ENCODE measurements at places on chromosomes 12 and 14.
A peak's percentile ranks its signal among the peaks of the same experiment; 100 is the strongest.

DNA sequence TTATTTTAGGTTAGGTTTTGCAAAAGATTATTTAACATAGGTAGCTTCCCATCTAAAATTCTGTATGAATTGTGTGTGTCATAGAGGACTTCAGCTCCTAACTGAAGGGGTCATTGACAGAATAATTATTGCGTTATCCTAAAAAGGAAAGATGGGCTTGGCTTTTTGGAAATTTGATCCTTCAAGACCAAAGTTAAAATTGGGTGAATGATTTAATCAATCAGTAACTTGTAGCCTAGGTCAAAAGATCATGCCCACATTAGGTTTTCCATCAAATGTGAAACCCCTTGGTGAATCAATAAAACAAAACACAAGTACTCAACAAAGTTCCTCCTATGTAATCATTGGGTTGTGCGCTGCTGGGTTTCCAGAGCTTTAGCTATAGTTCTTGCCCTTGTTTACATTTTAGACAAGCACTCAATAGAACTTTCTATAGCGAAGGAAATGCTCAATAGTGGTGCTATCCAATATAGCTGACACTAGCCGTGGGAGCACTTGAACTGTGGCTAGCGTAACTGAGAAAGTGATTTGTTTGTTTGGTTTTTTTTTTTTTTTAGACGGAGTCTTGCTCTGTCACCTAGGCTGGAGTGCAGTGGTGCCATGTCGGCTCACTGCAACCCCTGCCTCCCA lies 37.6 kb upstream of the ARHGAP5 start:
- no peak for DNase-seq

DNA sequence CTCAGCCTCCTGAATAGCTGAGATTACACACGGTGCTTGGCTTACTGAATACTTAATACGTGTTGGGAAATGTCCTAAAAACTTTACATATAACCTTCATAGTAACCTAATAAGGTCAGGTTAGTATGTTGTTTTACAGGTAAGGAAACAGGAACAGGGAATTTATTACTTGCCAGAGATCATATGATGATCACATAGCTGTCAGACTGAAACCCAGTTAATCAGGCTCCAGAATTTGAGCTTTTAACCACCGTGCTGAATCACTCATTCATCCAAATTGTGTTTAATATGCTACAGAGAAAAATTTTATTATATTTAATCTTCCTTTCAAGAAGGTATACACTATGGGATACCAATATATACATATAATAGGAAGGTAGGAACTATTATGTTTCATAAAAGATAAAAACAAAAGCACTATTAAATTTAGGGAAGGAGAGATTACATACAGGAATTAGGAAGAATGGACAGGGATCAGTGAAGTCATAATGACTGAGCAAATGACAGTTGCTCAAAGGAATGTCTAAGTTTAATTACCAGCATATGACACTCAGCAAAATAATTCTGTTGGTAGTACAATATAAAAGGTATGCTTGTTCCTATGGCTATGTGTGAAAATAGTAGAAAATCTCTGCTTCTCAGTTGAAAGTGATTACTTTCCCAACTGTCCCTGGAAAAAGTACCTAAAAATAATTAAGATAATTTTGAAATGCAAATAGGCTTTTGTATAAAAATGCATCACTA lies 59.3 kb downstream of the HEATR5A start:
- DNase-seq = no peak

DNA sequence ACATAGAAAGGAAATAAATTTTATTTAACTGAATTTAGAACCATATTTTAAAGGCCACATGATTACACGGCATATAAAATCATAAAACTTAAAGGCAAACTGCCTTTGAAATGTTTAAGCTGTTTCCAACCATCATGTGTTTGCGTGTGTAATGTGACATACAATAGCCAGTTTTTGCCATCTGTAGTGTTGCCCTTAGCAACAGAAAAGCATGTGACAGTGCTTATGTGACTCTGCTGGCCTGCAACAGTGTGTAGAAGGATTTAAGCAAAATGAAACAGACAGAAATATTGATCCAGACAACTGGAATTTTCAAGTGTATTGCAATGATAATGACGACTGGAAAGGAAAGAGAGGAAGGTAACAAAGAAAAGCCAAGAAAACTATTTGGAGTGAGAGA lies 49.5 kb downstream of the TSPAN19 start:
- DNase-seq = no peak

- DNase-seq = peak; percentile 97
Measured at GRCh38 chr14:22570132-22570949, 18.7 kb downstream of the DAD1 start.

GRCh38 chr14:89406941-89407340 lies 10.1 kb downstream of the FOXN3 start:
- DNase-seq = no peak

GRCh38 chr12:27361372-27361771 lies 28.7 kb downstream of the BMAL2 start:
- DNase-seq = no peak

GRCh38 chr14:98951521-98952152 lies 320.4 kb downstream of the BCL11B start:
- no peak for DNase-seq

GRCh38 chr12:68013181-68013580 lies 23.9 kb downstream of the IFNG-AS1 start:
- DNase-seq = no peak

GRCh38 chr14:77141214-77142004 lies at the start of gene ZDHHC22:
TSS of gene ZDHHC22 (minus strand) at chr14:77141791. CDS start at chr14:77139738, 2,053 bp downstream.
- no peak for DNase-seq

DNA sequence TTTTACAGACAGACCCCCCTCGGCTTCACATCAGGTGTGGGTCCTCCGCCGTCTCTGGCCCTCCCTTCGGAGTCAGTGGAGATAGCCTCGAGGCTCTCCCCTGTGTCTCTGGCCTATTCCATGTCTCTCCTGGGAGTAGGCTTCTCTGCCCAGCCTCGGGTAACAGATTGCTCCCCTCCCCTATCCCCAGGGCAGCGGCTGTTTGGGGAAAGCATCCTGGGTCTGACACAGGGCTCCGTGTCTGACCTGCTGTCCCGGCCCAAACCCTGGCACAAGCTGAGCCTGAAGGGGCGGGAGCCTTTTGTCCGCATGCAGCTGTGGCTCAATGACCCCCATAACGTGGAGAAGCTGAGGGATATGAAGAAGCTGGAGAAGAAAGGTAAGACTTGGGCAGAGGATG lies 30.8 kb downstream of the PHETA1 start:
- no peak for DNase-seq

- DNase-seq = no peak
Measured at GRCh38 chr12:42809226-42809625, 219.7 kb upstream of the PRICKLE1 start.

DNA sequence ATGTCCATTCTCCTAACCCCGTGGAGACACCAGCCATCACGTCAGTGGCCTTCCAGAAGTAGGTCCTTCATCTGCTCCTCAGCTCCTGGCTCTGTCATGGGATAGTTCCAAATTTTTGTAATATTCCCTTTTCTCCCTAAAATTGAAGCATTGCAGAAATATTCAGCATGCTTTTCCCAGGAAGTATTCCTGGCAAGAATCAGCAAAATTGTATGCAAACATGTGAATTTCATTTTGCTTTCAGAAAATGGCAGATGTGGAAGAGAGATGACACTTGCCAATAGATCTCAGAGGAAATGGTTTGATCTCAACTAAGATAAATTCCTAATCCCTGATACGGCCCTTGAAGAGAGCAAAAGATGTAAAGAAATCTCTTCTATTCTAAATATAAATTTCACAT lies 298.9 kb downstream of the ITPR2 start:
- no peak for DNase-seq

GRCh38 chr12:48765753-48766162 lies 23.1 kb downstream of the ADCY6 start:
- DNase-seq = no peak

GRCh38 chr14:102103062-102103695 lies 16.3 kb upstream of the HSP90AA1 start:
- no peak for DNase-seq

DNA sequence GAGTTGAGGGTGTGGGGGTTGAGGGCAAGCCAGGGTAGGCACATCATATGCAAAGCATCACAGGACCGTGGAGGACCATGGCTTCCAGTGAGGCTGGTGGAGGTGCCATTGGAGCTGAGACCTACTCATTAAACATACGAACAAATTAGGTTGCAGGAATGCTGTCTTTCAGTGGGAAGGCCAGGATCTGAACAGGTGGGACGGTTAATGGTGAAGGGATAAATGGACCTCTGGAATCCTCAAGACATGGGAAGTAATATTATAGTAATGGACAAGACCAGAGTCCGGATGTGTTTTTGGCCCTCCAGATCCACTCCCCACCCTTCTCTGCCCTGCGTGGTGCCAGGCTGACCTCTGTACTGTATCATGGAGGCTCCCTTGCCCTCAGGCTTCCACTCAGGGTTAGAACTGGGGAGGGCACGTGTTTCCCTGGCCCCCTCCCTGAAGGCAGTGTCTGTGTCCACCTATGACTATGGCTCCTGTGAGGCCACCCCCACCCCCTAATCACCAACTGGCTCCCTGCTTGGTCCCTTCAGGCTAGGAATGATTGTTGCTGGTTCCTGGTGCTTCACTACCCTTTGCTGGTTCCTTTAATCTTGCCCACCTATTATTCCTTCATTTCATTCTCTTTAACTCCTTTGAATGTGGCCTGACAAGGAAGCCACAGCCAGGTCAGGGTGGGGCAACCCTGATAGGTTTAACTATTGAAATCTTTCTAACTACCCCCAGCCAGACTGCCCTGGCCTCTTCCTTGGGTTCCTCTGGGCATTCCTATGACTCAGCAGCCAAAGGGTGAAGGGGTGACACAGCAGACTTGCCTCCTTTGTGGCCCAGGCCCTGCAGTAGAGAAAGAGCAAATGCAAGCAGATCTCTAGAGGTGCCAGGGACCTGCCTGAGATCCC lies 10.7 kb downstream of the DHRS2 start:
- no peak for DNase-seq

GRCh38 chr12:42508913-42509460 lies 80.6 kb downstream of the PRICKLE1 start:
- DNase-seq = no peak

- no peak for DNase-seq
Measured at GRCh38 chr14:45968037-45968436, 683.5 kb downstream of the RPL10L start.

DNA sequence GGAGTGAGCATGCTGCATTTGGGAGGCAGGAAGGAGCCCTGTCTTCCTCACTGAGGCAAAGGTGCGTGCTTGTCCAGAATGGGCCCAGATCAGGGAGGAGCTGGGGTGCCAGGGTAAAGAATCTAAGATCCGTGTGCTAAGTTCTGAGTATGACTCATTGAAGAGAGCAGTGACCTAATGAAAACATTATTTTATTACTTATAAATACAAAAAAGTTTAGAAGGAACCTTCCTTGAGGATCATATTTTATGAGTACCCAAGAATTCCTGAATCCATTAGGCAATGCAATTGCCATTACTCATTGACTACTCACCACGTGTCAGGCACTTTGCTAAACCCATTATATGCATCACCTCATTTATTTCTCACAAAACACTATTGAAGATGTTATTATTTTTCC lies 264.7 kb downstream of the EGLN3 start:
- DNase-seq = no peak

- peak; percentile 53 for DNase-seq
Measured at GRCh38 chr12:47032644-47033043, 46.8 kb upstream of the PCED1B start.

DNA sequence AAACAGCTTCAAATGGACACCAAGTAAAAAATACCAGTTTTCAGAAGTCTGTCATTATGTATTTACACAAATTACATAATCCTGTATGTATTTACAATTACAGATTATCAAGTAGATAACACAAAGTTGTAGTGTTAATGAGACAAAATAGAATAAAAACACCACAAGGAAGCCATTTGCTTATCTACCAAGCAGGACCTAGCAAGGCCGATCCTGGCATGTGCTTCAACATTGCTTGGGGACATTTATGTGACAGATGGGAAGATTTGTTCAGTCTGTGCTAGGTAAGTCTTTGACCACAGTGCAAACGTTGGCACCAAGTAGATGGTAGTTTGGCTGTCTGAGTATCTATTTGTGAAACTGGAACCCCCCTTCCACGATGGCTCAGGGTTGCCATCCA lies 35.8 kb downstream of the BCAT1 start:
- DNase-seq = no peak

DNA sequence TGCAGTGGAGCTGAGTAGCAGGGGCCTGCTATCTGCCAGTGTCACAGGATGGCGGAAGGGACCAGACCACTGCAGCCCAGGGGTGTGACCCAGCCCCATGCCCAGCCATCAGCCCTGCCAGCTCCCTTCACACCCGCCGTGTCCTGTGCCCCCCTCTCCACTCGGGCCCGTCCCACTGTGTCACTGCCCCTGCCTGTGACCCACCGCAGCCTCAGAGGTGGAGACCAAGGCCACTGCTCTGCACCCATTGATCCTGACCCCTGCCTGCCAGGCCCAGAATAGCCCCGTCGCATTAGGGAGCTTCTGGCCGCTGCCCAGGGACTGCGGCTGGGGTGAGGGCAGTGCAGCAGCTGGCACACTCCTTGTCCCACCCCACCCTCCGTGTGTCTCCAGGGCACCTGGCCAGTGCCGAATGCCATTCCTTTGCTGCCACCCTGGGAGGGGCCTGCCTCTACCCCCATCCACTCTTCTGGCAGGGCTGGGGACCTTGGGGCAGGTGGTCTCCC lies 2.1 kb upstream of the CRIP2 start:
- DNase-seq = no peak

- peak; percentile 41 for DNase-seq
Measured at GRCh38 chr12:47819138-47819895, 386 bp downstream of the HDAC7 start.

DNA sequence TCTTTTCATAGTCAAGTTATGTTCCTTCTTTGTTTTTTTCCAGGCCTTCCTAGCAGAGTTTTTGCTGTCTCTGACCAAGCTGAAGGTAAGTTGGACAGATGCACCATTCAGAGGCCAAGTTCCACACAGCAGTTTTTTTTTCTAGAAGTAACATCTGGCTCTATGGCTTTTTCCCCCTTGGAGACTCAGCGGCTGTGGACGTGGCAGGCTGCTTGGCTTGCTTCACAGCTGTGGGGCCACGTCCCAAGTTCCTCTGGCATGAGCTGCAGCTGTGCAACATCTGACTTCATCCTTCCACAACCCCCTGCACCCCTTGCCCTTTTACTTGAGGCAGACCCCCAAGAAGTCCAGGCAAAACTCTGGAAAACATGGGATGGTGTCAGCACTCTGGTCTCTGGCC lies 24.2 kb upstream of the RHOJ start:
- DNase-seq = no peak

Data from CD4-positive, alpha-beta T cell treated with Interleukin-6 at 100 ng/mL for 8 hours (primary cell).